Stimulated activated CD8-positive, alpha-beta memory T cell treated with anti-CD3 and anti-CD28 coated beads, Interleukin-15, amount 100 ng/mL, for 4 hours (primary cell): ENCODE measurements at places on chromosomes 12 and 14.

DNA sequence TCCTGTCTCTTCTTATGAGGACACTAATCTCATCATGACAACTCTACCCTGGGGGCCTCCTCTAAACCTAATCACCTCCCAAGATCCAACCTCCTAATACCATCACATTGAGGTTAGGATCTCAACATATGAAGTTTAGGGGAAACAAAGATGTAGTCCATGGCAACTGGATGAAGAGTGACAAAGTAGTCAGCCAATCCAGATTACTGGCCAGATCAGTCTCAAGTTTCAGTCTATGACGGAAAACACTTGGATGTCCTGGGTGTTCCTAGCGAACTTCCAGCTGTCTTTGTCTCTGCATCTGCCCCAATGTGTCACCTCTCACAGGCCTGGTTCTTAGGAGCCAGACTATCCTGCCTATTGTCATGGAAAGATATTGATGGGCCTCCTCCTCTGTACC lies 630.8 kb downstream of the AACS start:
- DNase-seq: no peak

- DNase-seq: no peak
Observed at GRCh38 chr12:108915632-108916133, 35.8 kb downstream of the DAO start.

DNA sequence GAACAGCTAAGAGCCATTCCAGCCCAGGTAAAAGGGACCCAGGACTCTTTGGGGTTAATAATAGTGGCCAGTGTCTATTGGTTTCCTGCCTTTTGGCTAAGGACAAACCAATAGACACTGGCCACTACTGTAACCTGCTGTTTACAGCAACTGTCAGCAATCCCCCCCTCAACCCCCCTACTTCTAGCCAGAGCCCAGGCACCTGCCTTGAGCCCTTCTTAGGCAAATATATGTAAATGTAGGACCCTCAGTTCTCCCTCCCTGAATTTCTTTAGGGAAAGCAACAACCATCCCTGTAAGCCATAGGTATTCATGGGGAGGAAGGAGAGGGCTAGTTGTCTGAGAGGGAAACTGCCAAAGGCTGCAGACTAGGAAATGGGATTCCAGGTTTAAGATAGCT lies 22.3 kb downstream of the HOXC4 start:
- DNase-seq: no peak

DNA sequence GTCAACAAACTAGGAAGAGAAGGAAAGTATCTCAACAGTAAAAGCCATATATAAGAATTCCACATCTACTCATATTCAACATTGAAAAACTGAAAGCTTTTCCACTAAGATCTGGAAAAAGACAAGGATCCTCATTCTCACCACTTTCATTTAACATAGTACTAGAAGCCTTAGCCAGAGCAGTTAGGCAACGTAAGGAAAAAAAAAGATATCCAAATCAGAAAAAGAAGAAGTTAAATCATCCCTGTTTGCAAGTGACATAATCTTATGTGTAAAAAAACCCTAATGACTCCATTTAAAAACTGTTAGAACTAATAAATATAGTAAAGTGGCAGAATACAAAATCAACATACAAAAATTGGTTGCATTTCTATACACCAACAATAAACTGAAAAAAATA lies 426.2 kb downstream of the BCAT1 start:
- no peak for DNase-seq

GRCh38 chr14:28762303-28762954 lies 4.2 kb upstream of the FOXG1 start:
- no peak for DNase-seq

- no peak for DNase-seq
Observed at GRCh38 chr14:104245075-104245474, 106.7 kb downstream of the KIF26A start.

DNA sequence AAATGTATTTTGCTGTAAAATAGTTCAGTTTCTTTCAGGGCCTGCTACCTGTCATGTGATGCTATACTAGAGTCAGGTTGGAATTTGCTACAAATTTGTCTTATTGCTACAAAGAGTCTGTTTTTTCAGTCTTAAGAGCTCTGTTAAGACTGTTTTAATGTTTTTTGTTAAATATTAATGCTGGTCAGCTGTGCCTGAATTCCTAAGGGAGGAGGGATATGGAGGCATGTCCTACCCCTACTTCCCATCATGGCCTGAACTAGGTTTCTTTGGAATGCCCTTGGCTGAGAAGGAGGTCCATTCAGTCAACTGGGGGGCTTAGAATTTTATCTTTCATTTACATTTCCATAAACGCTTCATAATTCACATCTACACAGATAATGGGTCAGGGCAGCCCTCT lies 30.0 kb downstream of the IQSEC3 start:
- no peak for DNase-seq

DNA sequence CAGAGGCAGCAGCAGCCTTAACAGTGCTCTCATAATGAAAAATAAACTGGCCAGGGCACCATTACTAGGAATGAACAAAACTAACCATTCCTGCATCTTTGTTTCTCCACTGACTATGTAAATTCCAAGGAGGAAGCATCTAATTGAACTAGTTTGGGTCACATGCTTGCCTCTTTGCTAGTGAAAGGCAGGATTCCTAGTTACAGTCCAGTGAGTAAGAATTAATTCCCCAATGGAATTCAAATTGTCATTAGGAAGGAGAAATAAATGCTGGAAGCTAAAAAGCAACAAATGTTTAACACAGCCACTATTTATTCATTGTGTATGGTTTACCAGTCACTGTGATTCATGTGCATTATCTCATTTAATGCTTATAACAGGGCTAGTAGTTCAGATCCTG lies 316.0 kb downstream of the CCDC91 start:
- no peak for DNase-seq
